ENCODE measurements at places on chromosomes 13 and 19. TPM values are rescaled to one million over a fixed set of nuclear protein-coding genes. Genes with fewer than 3 reads are reported as not detected.

The IFNL1 gene
- not detected for total RNA-seq

GRCh38 chr13:110628477-110628793 lies 13.1 kb downstream of the NAXD start:
- no peaks in the 10 kb centered on the region for H3K27me3 ChIP-seq
- no peak overlapping the region for H3K27ac ChIP-seq
- DNase-seq, result no peak
- H3K4me1 ChIP-seq, result peaks cover 29% of the 10 kb centered on the region

- H3K4me1 ChIP-seq, result peaks cover 63% of the 10 kb centered on the region
- peaks cover 2% of the 10 kb centered on the region for H3K27me3 ChIP-seq
- peak overlapping the region; percentile 89 for H3K27ac ChIP-seq
- H3K4me3 ChIP-seq, result peak overlapping the region; percentile 99
Observed at GRCh38 chr13:114128624-114129522, 3.5 kb downstream of the RASA3 start.

DNA sequence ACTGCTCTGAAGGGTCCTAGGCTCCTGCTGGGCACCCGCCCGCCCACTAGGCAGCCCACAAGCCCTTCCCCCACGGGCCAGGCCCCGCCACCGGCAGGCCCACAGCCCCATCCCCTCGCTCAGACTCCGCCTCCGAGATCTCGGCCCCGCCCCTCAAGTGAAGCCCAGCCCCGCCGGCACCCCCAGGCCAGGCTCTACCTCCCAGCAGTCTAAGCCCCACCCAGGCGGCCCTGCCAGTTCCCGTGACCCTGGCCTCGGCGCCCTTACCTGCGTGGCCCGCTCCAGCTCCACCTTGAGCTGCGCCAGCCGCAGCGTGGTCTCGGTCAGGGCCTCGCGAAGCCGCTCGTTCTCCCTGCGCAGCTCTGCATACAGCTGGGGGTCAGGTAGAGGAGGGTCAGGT lies 16.3 kb downstream of the EPS8L1 start:
- H3K27ac ChIP-seq, result no peak overlapping the region
- no peak overlapping the region for H3K4me3 ChIP-seq
- H3K36me3 ChIP-seq, result peaks cover 29% of the 10 kb centered on the region
- H3K27me3 ChIP-seq, result peaks cover 16% of the 10 kb centered on the region
- peaks cover 20% of the 10 kb centered on the region for H3K4me1 ChIP-seq

DNA sequence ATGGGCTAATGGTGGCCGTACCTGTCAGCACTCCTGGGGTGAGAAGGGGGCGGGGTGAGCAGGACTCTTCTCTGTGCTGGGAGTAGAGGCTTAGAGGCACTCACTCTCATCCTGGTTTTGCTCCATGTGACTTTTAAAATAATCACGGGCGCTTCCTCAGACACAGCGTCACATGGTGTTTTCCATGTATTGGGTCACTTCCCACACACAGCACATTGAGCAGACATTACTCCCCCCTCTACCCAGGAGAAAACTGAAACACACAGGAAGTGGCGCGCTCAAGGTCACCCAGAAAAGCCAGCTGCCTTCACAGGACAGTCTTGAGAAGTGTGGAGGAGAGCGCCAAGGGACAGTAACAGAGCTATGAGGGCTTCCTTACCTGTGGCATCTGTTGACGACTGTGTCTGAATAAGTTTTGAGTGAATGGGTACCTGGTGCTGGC lies 23.2 kb downstream of the SPATA13 start:
- H3K36me3 ChIP-seq, result peaks cover 11% of the 10 kb centered on the region
- H3K27ac ChIP-seq, result no peak overlapping the region
- no peak overlapping the region for H3K4me3 ChIP-seq
- no peaks in the 10 kb centered on the region for H3K27me3 ChIP-seq
- H3K4me1 ChIP-seq, result peaks cover 47% of the 10 kb centered on the region

DNA sequence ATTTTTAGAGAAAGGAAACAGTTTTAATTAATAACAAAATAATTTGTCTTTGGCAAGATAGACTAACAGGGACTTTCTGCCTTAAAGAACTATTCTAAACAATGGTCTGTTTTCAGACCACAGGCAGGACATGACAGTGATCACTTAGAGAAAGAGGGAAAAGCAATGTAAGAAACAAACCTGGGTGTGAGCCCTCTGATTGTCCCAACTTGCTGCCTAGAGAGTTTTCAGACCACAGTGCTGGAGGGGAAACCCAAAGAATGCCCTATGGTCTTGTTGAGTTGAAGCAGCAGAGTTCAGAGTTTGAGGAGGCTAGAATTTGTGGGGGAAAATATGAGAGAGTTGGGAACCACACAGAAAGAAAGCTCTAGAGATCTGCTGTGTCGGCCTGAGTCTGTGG lies 38.1 kb downstream of the DGKH start:
- DNase-seq, result no peak
- peak overlapping the region; percentile 27 for H3K27ac ChIP-seq
- H3K36me3 ChIP-seq, result peaks cover 31% of the 10 kb centered on the region
- no peaks in the 10 kb centered on the region for H3K27me3 ChIP-seq
- H3K4me3 ChIP-seq, result no peak overlapping the region

Data from activated CD4-positive, alpha-beta T cell treated with anti-CD3 and anti-CD28 coated beads, Interleukin-2, amount 10 ng/mL, durations not matched to agents 24 days and 14 days (primary cell).